ENCODE measurements at places on chromosomes 1 and 21. TPM values are rescaled to one million over a fixed set of nuclear protein-coding genes. Genes with fewer than 3 reads are reported as not detected.

The TINAGL1 gene
- 8.4 TPM for total RNA-seq

The INTS11 gene
- total RNA-seq: 170 TPM

The OPN3 gene
- 15.2 TPM for total RNA-seq

The SLC16A4 gene
- 0.30 TPM for total RNA-seq

The CNKSR1 gene
- 20.5 TPM for total RNA-seq

The UBE4B gene
- total RNA-seq: 78.0 TPM

The PRAMEF14 gene
- not detected for total RNA-seq

The LHX8 gene
- total RNA-seq: 0.25 TPM

The FAM72B gene
- total RNA-seq: 22.0 TPM

The MSH4 gene
- 0.30 TPM for total RNA-seq

The ANGPTL3 gene
- total RNA-seq: not detected

The CCDC30 gene
- 2.1 TPM for total RNA-seq

The FMO3 gene
- 0.14 TPM for total RNA-seq

The CASQ2 gene
- 0.09 TPM for total RNA-seq

The ABCA4 gene
- 0.16 TPM for total RNA-seq

The OR2G3 gene
- total RNA-seq: not detected

The REN gene
- total RNA-seq: not detected

The SFPQ gene
- 486 TPM for total RNA-seq

The LCE6A gene
- total RNA-seq: not detected

The MYOC gene
- not detected for total RNA-seq

The GPATCH2 gene
- 10.1 TPM for total RNA-seq

The C1orf53 gene
- total RNA-seq: 0.33 TPM

The C1orf226 gene
- total RNA-seq: 15.7 TPM

The FCRL1 gene
- total RNA-seq: not detected

The CTXND2 gene
- not detected for total RNA-seq

The SLAMF1 gene
- 0.11 TPM for total RNA-seq

The ATP1A4 gene
- 0.55 TPM for total RNA-seq

The NKAIN1 gene
- total RNA-seq: 35.3 TPM

The KPRP gene
- total RNA-seq: not detected

The UBASH3A gene
- total RNA-seq: 0.09 TPM

The CTH gene
- 27.8 TPM for total RNA-seq

The DSCAM gene
- total RNA-seq: 0.09 TPM

The VAV3 gene
- total RNA-seq: 7.7 TPM

The SLC5A9 gene
- total RNA-seq: 0.22 TPM

The PTAFR gene
- total RNA-seq: 1.9 TPM

The MEGF6 gene
- total RNA-seq: 32.4 TPM

The ESRRG gene
- 1.8 TPM for total RNA-seq

The CNTN2 gene
- total RNA-seq: 1.2 TPM

The AIM2 gene
- 1.1 TPM for total RNA-seq

The DEPDC1 gene
- total RNA-seq: 46.0 TPM

The ADGRB2 gene
- total RNA-seq: 30.1 TPM

The GOLT1A gene
- 6.5 TPM for total RNA-seq

The GJC2 gene
- 0.72 TPM for total RNA-seq

The OR2T2 gene
- total RNA-seq: not detected

The BTG2 gene
- total RNA-seq: 15.4 TPM

The SPRR2D gene
- not detected for total RNA-seq

The XCL2 gene
- total RNA-seq: not detected

The LCE1A gene
- total RNA-seq: not detected

The SYTL1 gene
- total RNA-seq: 19.7 TPM

The AMY1C gene
- not detected for total RNA-seq

Data from WTC11 (cell line).